ENCODE measurements at places on chromosomes 5 and 9.

DNA sequence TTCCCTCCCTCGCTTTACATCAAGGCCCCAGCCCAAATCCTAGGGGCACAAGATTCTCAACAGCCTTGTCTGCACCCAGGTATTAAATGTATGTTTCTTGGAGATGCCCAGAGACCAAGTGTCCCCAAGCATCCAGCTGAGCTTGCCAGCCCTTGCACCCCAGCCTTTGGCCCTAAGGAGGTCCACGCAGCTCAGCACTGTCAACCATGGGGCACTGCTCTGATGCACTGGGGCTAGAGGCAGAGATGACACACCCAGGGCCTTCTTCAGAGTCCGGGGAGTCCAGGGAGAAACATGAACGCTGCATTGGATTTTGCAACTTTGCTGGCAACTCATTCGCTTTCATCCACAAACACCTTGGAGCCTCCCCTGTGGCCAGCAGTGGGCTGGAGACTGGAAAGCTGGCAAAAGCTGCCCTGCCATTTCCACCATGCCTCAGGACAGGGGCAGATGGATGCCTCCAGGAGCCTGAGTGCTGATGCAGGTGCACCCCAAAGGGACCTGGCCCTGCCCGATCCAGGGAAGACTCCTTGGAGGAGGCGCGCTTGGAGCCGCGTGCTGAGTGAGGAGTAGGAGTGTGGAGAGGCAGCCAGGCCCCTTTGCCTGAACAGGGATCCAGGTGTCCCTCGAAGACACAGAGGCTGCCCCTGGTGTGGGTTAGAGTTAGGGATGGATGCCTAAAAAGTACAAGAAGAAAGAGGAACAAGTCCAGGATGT lies 19.3 kb downstream of the PAEP start:
- H3K36me3 ChIP-seq, result no peaks in the 10 kb centered on the region
- peaks cover 29% of the 10 kb centered on the region for H3K27me3 ChIP-seq
- no peak overlapping the region for H3K4me3 ChIP-seq
- no peak overlapping the region for H3K27ac ChIP-seq
- H3K4me1 ChIP-seq, result peaks cover 2% of the 10 kb centered on the region

GRCh38 chr5:45029553-45029952 lies 220.8 kb downstream of the MRPS30 start:
- H3K4me3 ChIP-seq, result no peak overlapping the region
- H3K27me3 ChIP-seq, result no peaks in the 10 kb centered on the region
- no peak overlapping the region for H3K27ac ChIP-seq
- no peaks in the 10 kb centered on the region for H3K4me1 ChIP-seq
- H3K36me3 ChIP-seq, result no peaks in the 10 kb centered on the region

GRCh38 chr9:36748322-36748899 lies 175.7 kb downstream of the MELK start:
- no peak for DNase-seq
- H3K27me3 ChIP-seq, result peaks cover 58% of the 10 kb centered on the region
- no peak overlapping the region for H3K4me3 ChIP-seq
- no peak overlapping the region for H3K27ac ChIP-seq
- no peaks in the 10 kb centered on the region for H3K4me1 ChIP-seq
- H3K36me3 ChIP-seq, result no peaks in the 10 kb centered on the region

- DNase-seq, result no peak
- H3K4me3 ChIP-seq, result no peak overlapping the region
Observed at GRCh38 chr9:123614306-123615263, 258.6 kb downstream of the CRB2 start.

- no peak overlapping the region for H3K4me3 ChIP-seq
- H3K27me3 ChIP-seq, result no peaks in the 10 kb centered on the region
- no peak for DNase-seq
- no peaks in the 10 kb centered on the region for H3K36me3 ChIP-seq
- no peak overlapping the region for H3K27ac ChIP-seq
- H3K4me1 ChIP-seq, result no peaks in the 10 kb centered on the region
Observed at GRCh38 chr5:173736923-173737412, 120.5 kb upstream of the BOD1 start.

DNA sequence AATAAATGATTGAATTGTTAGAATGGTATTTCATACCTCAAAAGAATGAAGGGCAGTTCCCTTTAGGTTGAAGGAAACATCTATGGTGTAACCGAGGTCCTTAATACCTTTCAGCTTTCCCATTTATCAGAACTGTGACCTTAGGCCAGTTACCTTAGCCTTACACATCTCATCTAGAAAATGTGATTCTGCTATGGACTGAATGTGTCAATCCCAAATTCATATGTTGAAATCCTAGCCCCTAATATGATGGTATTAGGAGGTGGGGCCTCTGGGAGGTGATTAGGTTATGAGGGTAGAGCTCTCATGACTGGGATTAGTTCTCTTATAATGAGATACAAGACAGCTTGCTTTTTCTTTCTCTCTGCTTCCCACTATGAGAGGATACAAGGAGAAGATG lies 441.9 kb downstream of the PLK2 start:
- no peaks in the 10 kb centered on the region for H3K4me1 ChIP-seq
- DNase-seq, result no peak
- H3K27me3 ChIP-seq, result peaks cover 9% of the 10 kb centered on the region
- no peak overlapping the region for H3K4me3 ChIP-seq
- no peaks in the 10 kb centered on the region for H3K36me3 ChIP-seq

DNA sequence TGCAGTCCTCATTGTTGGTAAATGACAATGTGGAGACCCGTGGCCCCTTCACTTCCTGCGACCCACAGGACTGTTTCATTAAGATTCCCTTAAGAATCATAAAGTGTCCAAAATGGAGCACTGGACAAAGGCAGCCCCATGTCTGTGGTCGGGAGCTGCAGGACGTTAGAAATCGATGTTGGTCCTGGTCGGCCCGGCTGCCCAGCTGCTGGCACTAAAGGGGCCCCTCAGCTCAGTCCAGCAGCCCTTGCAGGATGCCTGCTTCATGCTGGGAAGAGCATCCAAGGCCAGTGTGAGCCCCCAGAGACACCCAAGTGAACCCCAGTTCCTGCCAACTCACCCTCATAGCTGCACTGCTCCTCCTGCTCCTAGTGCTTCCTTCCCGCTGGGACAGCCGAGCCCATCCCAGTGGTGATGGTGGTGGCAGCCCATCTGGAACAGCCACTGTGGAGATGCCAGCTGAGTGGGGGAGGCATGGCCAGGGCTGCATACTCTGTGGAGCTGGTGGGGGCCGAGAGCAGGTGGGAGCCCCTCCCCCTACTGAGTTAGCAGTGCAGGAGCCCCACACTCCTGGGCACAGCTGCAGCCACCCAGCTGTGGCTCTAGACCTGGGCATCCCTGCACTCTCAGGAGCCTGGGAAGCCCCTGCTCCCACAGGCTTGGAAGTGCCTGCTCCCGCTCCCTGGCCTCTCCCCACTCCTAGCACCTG lies 168.0 kb upstream of the IRX2 start:
- H3K4me1 ChIP-seq, result no peaks in the 10 kb centered on the region
- no peak for DNase-seq
- H3K4me3 ChIP-seq, result no peak overlapping the region

- H3K27me3 ChIP-seq, result no peaks in the 10 kb centered on the region
- no peaks in the 10 kb centered on the region for H3K36me3 ChIP-seq
- no peaks in the 10 kb centered on the region for H3K4me1 ChIP-seq
- DNase-seq, result no peak
- H3K4me3 ChIP-seq, result no peak overlapping the region
Observed at GRCh38 chr5:69213513-69214215, 21.0 kb upstream of the CDK7 start.

DNA sequence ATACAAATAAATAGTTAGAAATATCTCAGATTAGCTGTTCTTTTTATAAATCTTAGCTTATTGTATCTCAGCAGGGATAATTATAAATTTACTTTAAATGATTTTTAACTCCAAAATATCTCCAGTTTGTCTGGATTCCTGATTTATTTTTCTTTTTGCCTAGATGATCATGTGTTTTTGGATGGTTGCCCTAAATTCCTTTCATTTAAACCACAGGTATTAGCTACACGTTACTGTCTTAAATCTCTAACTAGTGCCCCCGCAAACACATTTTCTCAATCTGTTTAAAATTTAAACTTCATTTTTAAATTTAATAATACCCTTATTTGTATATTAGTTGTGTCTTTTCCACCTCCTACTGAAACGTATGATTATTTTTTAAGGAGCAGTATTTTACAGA lies 5.6 kb downstream of the FER start:
- H3K27me3 ChIP-seq, result no peaks in the 10 kb centered on the region
- no peak overlapping the region for H3K27ac ChIP-seq
- no peaks in the 10 kb centered on the region for H3K36me3 ChIP-seq
- peaks cover 4% of the 10 kb centered on the region for H3K4me1 ChIP-seq
- no peak overlapping the region for H3K4me3 ChIP-seq

DNA sequence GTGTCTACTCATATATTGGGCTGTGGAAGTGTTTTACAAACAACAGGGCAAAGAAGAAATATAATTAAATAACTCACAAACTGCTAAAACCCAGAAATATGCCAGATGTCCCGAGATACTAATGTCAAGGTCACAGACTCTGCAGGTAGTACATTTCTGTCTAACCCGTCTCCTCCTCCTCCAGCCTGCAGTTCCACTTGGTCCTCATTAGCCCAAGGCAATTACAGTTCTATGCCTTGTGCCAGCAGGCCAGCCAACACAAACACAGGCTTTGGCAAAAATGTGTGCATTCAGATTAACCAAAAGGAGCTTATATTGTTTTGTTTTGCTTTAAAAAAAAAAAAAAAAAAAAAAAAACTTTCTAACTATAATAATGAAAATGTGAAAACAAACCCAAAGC lies 148.8 kb downstream of the MYO10 start:
- H3K4me3 ChIP-seq, result no peak overlapping the region
- H3K27ac ChIP-seq, result no peak overlapping the region
- no peaks in the 10 kb centered on the region for H3K36me3 ChIP-seq
- no peak for DNase-seq

- DNase-seq, result peak; percentile 57
- peaks cover 31% of the 10 kb centered on the region for H3K27me3 ChIP-seq
- peak overlapping the region; percentile 61 for H3K27ac ChIP-seq
- no peak overlapping the region for H3K4me3 ChIP-seq
- H3K4me1 ChIP-seq, result peaks cover 2% of the 10 kb centered on the region
Observed at GRCh38 chr9:124126648-124127646, 115.4 kb downstream of the LHX2 start.

- no peak overlapping the region for H3K4me3 ChIP-seq
- H3K27ac ChIP-seq, result no peak overlapping the region
- H3K36me3 ChIP-seq, result peaks cover 15% of the 10 kb centered on the region
- no peaks in the 10 kb centered on the region for H3K4me1 ChIP-seq
- H3K27me3 ChIP-seq, result peaks cover 7% of the 10 kb centered on the region
- DNase-seq, result no peak
Observed at GRCh38 chr5:1423901-1424603, 21.2 kb downstream of the SLC6A3 start.

DNA sequence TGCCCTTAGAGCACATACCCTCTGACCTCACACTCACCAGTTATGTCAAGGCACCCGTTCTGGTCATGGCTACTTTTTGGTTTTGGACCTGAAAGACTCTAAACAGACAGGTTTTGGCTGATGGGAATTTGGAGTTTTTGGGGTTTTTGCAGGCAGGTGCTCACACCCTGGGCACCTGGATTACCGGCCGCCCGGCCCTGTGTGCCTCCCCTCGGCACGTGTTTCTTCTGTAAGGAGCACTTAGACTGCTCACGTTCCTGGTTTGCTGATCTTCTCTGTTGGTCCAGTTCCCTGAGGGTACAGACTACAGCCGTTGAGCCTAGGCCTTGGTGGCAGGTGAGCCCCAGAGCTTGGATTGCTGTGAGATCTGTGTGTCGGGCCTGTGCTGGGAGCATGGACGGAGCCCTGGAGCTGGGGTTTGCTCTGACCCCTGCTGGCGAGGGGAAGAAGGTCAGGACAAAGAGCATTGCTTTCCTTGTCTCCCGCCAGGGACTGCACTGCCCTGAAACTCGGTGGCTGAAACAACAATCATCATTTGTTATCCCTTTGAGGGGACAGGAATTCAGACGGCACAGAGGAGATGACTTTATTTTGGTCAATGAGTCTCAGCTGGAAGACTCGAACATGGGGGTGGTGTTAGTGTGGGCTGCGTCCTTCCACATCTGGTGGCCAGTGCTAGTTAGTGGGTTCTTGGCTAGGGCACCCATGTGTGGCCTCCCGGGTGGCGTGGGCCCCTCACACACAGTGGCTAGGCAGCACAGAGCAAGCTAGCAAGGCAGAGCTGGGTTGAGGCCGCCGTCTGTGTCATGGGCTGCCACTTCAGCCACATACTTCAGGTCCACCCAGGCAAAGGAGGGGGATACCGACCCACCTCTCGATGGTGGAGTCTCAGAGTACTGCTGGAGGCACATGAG lies 76.4 kb downstream of the EHMT1 start:
- no peaks in the 10 kb centered on the region for H3K27me3 ChIP-seq
- H3K36me3 ChIP-seq, result no peaks in the 10 kb centered on the region
- no peak overlapping the region for H3K4me3 ChIP-seq
- peaks cover 44% of the 10 kb centered on the region for H3K4me1 ChIP-seq
